ENCODE measurements at places on chromosomes 2 and 18.

- no peak for DNase-seq
Observed at GRCh38 chr2:139080244-139080643, 300.1 kb upstream of the NXPH2 start.

- no peak for DNase-seq
Observed at GRCh38 chr2:27811768-27812167, 40.2 kb downstream of the MRPL33 start.

GRCh38 chr2:31378791-31379501 lies 35.6 kb downstream of the XDH start:
- DNase-seq: no peak

GRCh38 chr18:58391231-58391825 lies 237.6 kb downstream of the ALPK2 start:
- DNase-seq: no peak

GRCh38 chr2:212532585-212532984 lies 6.0 kb downstream of the ERBB4 start:
- no peak for DNase-seq

- DNase-seq: no peak
Observed at GRCh38 chr2:46009315-46009714, 287.9 kb upstream of the EPAS1 start.

DNA sequence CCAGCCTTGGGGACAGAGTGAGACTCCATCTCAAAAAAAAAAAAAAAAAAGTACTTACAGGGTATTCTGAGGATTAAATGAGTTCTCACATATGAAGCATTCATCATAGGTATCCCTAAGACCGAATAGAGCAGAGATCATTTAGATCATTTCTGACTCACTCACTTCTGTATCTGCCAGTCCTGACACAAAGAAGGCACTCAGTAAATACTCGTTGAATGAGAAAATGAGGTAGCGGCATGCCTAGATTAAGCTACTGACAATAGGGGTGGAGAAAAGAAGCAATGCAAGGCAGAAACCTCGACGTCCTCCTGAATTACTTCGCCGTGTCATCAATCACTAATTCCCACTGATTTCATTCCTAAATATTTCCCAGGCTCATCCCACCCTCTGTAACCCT lies 103.8 kb downstream of the GREB1L start:
- no peak for DNase-seq

- DNase-seq: no peak
Observed at GRCh38 chr18:22705328-22705727, 227.8 kb upstream of the RBBP8 start.

DNA sequence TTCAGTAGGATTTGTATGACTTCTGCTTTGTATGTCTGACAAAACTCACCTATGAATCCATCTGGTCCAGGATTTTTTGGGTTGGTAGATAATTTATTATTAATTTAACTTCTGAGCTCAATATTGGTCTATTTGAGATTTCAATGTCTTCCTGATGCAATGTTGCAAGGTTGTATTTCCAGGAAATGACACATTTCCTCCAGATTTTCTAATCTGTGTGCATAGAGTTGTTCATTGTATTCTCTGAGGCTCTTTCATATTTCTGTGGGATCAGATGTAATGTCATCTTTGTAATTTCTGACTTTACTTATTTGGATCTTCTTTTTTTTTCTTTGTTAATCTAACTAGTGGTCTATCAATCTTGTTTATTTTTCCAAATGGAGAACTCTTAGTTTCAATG lies 584.7 kb upstream of the SETBP1 start:
- DNase-seq: no peak
